ENCODE measurements at places on chromosomes 4 and X.
A peak's percentile ranks its signal among the peaks of the same experiment; 100 is the strongest.

DNA sequence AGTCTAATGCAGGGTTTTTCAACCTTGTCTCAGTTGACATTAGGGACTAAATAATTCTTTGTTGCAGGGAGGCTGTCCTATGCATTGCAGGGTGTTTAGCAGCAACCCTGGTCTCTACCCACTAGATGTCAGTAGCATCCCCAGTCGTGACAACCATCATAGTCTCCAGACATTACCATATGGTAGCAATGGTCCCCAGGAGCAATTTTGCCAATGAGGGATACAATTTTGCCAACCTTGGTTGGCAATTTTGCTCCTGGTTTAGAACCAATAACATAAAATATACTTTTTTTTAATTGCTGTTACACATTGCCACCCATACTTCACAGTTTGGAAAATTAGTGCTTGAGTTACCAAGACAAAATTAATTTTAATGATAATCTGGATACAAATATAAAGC is 6.0 kb downstream of the EREG start:
- peak; percentile 31 for DNase-seq

DNA sequence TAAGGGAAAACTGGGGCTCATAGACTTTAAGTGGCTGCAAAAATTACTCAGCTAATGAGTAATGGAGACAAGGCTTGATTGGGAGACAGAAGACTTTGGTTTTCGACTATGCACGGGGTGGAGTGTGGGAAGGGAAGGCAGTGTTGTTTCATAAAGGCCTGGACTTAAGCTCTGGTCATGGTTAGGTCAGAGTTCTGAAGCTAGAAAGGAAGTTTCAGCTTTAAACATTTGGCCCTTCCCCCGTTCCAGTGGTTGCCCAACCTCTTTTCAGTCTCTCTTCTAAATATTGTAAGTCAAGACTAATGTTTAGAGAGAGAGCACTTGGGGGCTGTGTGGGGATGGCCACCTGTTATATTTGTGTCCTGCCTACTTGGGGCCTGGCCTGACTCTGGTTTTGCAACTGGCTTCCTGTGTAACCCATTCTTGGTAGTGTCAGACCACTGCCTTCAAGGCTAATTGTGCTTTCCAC is 21.0 kb downstream of the MSN start:
- DNase-seq = no peak

DNA sequence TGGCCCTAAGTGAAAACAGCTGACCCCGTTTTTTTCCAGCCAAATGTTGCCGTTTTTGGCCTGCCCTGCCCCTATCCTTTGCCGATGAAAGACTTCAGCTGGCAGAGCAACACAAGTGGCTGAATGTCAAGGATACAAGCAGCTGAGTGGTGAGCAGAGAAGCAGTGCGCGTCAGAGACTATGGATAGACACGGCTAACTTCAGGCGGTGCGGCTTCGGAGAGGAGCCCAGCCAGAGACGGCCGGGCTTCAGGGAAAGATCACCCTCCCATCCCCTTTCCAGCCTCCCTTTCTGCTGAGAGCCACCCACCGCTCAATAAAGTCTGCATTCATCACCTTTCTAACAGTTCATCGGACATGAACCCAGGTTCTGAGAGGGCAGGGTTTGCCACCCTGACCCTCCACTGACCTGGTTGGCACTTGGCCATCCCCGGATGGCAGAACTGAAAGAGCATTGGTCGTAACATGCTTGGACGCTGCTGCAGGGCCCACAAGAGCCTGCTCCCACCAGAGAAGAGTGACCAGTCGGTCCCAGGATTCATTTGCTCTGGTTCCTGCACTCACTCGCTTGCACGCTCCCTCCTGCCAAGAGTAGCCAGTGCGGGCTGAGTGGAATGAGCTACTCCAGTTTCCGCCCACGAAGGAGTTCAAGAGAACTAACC is 125.8 kb downstream of the PPEF1 start:
- DNase-seq = no peak

- DNase-seq = peak; percentile 51
Observed at GRCh38 chr4:104064646-104065577, 345.1 kb upstream of the TACR3 start.

- no peak for DNase-seq
Observed at GRCh38 chr4:135408109-135408508, 1206.5 kb upstream of the PABPC4L start.

GRCh38 chr4:52935317-52935716 is 73.2 kb downstream of the RASL11B start:
- DNase-seq = no peak

DNA sequence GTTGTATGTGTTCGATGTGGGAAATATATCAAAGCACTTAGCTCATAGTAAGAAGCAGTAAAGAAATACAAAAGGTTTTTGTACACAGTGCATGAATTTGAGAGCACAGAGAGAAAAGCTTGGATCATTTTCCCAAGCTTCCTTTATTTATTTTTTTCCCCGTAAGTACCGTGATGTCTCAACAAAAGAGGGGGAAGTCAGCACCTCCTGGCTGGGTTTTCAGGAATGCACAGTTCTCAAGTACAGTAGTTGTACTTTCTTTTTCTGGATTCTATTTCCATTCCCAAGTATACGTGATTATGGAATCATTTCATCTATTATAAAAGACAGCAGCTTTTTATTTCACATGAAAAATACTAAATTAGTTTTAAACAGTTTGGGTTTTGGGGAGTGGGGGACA is 171.5 kb upstream of the EDNRA start:
- no peak for DNase-seq

GRCh38 chrX:153513265-153513664 is 4.2 kb upstream of the ATP2B3 start:
- no peak for DNase-seq

GRCh38 chr4:163473130-163473529 is 424 bp downstream of the TKTL2 start:
- DNase-seq = no peak

GRCh38 chr4:112975567-112976355 is 73.7 kb upstream of the ANK2 start:
- DNase-seq = no peak

GRCh38 chr4:136768213-136768924 is 763.9 kb downstream of the PCDH18 start:
- DNase-seq = no peak

DNA sequence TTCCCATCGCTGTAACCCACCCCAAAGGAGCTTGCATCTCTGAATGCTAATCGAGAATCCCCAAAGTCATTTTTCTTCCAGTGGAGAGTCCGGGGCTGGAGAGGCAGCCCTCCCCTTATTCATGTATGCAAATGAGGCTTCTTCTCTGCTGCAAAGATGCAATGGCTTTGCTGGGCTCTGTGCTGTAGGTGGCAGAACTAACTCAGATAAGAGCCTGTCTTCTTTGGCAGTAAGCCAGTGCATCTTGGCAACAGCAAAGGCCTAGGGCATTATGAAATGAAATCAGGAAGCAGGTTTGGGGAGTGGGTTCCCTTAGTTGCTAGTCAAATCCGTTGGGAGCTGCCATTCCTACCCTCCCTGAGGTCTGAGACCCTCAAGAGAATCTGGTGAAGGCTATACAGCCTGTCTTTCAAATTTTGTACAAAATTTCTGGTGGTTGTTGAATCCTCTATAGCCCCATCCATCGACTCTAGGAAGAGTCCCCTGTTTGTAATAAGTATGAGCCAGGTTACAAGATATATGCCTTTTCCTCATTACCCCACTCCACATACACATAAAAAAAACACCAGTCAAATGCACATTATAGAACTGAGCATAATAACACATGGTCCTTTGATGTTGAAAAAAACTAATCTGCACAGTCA is 290.6 kb upstream of the TAPT1 start:
- DNase-seq = no peak

- DNase-seq = no peak
Observed at GRCh38 chrX:83916525-83916924, 55.6 kb downstream of the CYLC1 start.

DNA sequence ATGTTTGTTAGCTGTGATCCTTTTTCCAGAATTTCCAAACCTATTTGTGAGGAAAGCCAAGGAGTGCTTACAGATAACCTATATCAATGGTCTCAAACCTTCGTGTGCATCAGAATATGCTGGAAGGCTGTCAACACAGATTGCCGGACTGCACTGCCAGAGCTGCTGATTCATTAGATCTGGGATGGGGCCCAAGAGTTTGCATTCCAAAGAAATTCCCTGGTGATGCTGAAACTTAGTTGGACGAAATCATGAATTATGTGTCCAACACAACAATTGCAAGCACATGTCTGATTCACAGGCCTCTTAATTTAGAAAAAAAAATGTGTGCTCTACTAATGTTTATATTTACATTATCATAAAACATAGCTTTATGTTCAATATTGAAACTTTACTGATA is 544.0 kb upstream of the AMOT start:
- DNase-seq = no peak

DNA sequence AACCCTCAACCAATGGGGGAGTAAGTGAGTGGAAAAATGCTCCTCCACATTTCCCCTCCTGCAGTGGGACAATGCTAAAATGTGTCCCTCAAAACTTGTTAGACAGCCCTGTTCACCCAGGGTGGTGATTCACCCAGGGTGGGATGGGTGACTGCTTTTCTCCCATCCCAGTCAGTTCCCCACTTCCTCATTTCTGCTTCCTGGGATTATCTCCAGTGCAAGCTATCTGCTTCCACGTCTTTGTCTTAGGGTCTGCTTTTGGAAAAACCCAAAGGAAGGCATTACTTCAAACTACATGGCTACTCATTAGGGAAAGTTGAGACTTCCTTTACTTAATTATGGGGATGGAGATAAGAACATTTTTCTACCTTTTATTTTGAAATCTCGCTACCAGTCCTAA is 45.5 kb downstream of the ETNPPL start:
- DNase-seq = no peak

GRCh38 chr4:120105472-120105871 is 38.8 kb upstream of the MAD2L1 start:
- DNase-seq = no peak

DNA sequence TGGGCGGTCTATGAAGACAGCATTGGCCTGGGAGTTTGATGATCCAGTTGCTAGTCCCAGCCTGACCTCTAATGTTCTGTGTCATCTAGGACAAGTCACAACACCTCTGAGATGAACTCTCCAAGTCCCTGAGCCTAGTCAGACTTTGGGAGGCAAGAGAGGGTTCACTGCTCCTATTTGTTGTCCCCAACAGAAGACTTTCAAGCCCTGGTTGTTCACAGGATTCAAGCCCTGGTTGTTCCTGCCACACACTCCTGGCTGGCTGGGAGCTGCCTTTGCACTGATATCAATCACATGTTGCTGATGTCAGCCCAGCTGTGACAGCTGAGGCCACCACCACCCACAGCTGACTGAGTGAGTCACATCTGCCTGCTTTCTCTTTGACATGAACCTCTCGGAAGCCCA is 253.2 kb upstream of the RASGEF1B start:
- DNase-seq = no peak

- no peak for DNase-seq
Observed at GRCh38 chrX:47798861-47799260, 37.8 kb upstream of the ZNF81 start.

- no peak for DNase-seq
Observed at GRCh38 chr4:123298261-123298660, 98.3 kb upstream of the SPRY1 start.

GRCh38 chr4:6942238-6942800 is 32.7 kb downstream of the TBC1D14 start:
- no peak for DNase-seq

GRCh38 chrX:24357106-24357505 is 3.3 kb upstream of the SUPT20HL1 start:
- DNase-seq = no peak

GRCh38 chr4:116531870-116532269 is 553.5 kb downstream of the TRAM1L1 start:
- no peak for DNase-seq

GRCh38 chrX:14694611-14695010 is 165.3 kb downstream of the GLRA2 start:
- DNase-seq = no peak

DNA sequence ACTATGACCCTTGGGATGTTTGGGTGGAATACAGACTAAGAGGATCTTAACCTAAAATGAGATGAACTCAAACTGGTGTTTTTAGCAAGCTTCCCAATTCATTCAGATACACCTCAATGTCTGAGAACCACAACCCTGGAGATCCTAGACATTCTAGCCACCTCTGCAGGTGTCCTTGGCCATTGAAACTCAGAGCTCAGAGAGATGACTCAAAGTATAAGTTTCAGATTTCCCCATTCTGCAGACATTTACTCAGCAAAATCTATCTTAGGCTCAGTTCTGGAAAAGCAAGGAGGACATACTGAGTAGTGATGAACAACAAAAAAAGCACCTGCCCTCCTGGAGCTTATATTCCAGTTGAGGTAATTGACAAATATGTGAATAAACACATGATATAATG is 47.8 kb downstream of the COMMD8 start:
- no peak for DNase-seq

DNA sequence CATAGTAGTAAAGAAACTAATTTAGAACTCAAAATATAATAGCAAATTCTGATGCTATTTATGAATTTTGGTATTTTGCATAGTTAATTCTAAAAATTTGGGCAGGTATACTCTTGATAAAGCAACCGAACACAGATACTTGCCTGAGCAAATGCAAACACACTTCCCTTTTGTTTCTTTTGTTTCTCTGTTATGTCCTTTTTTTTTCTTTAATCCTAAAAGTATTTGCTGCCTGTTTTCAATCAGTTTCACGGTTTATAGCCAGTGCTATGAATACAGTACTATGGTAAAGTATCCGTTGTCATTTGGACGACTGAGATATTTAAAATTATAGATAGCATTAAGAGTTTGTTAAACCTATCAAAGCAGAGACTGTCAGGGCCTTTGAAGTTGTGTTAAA is 84.3 kb upstream of the HPRT1 start:
- DNase-seq = no peak

- DNase-seq = no peak
Observed at GRCh38 chr4:183241322-183241640, 78.8 kb downstream of the CLDN22 start.

- DNase-seq = no peak
Observed at GRCh38 chr4:175048906-175049305, 130.7 kb downstream of the ADAM29 start.

DNA sequence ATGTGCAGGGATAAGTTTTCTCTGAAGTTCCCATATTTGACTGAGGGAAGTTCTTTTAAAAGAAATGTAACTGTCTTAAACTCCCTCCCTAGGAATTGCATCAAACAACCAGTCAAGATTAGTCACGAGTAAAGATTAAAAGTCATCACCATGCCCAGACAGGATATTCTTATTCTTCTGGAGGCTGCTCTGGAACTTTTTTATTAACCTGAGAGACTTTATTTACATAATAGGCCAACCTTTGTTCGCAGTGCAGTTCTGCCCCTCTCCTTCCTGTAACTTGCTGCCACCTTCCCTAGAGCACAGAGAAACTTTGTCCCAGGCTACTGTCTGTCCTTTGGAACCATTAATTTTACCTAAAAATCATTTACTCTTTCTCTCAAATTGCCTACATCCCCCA is 9.8 kb upstream of the HERC3 start:
- DNase-seq = no peak

- DNase-seq = no peak
Observed at GRCh38 chr4:14294611-14295010, 667.1 kb upstream of the BOD1L1 start.

DNA sequence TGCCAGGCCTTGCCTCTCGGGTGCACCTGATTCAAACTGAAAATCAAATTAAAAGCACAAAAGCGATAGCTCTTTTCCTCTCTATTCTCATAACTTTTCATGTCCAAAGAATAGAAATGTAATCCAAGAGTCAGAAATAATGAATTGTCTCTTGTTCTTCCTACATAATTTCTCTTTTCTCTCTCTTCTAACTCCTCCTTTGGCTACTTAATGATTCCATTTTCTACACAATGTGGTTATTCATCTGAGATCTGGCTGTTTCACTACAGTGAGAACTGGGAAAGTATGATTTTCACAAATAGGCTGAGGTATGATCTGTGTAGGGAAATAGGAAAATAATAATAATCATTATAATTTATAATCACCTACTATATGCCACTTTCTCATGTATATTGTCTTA is 703.5 kb downstream of the PDHA2 start:
- no peak for DNase-seq

- DNase-seq = no peak
Observed at GRCh38 chrX:107213477-107213876, 7.1 kb downstream of the DNAAF6 start.
